ENCODE measurements at places on chromosomes 6 and 20.

DNA sequence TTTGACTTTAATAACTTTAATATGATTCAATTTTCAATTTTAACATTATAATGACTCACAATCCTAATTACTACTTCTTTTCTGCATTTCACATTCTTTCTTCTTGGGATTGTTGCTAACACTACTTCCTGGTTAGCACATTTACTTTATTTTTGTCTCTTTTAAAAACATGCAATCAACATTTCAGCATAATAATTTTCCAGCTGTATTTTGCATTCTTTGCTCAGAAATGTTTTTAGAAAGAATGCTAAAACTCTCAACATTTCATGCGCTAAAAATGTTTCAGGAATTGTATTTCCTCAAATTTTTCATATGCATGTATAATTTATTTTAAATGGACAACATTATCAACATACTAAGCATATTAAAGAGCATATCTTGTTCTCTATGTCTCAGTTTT lies 1302.1 kb upstream of the GJE1 start:
- DNase-seq: peak; percentile 12

GRCh38 chr6:13695252-13695651 lies 16.4 kb downstream of the RANBP9 start:
- no peak for DNase-seq

DNA sequence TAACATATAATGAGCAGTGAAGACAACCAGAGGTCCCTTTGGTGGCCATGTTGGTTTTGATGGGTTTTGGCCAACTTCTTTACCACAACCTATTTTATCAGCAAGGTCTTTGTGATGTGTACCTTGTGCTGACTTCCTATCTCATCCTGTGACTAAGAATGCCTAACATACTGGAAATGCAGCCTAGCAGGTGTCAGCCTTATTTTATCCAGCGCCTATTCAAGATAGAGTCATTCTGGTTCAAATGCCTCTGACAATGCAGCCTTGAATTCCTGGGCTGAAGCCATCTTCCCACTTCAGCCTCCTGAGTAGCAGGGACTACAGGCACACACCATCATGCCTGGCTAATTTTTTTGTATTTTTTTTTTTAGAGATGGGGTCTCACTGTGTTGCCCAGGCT lies 7.8 kb upstream of the TRIM38 start:
- DNase-seq: no peak

GRCh38 chr6:903761-904160 lies 210.8 kb upstream of the EXOC2 start:
- DNase-seq: no peak

- DNase-seq: peak; percentile 3
Observed at GRCh38 chr6:69202768-69203167, 567.7 kb downstream of the ADGRB3 start.

DNA sequence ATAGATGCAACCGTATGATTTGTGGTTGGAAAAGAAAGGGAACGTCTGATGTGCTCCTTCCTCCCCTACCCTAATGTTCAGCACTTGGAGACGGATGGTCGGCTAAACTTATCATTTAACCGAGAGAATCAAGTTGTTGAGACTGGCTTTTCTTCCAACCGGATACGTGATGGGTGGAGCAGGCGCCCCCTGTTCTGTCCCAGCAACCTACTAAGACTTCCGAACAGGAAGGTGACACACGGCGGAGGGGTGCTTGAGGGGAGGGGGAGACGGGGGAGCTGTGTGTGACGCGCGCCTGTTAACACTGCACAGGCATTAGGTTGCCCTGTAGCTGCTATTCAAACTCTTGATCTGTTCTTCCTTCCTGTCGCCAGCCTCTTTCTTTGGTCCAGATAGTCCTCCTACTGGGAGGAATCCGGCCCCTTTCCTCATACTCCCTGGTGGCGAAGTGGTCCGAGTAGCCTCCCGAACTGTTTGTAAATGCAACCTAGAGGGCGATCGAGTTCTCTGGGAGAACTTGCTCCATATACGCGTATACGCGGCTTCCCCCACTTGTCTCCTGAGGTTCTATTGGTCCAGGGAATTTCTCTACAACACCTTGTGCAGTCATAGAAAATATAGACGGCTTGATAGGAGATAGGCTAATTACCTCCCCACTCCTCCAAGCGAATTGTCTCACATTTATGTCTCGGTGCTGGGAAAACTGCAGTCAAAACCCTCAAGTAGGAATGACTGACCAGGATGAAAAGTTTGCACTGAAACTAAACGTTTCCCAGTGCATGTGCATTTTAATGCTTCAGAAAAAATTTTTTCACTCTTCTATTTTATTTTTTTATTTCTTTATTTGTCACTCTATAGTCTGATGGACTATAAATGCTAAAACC lies 126.0 kb upstream of the SLC2A12 start:
- DNase-seq: peak; percentile 88

- no peak for DNase-seq
Observed at GRCh38 chr6:73823832-73824231, 127.8 kb downstream of the CD109 start.

DNA sequence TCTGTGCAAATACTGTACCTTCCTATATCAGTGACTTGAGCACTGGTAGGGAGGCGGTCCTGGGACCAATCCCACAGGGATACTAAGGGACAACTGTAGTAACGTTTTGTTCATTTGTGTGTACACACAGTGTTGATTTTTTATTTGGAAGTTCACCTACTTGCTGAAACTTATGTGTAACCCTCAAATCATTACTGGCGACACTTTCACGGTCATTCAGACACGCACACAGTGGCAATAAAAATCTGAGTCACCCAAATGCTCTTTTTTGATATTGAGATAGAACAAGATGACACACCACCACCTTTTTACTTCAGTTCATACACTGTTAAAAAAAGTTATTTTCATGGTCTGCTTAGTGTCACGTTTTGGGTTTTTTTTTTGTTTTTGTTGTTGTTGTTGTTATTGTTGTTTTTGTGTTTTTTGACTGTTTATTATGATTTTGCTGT lies 79.8 kb downstream of the QKI start:
- no peak for DNase-seq
